ENCODE measurements at places on chromosomes 11 and 22. TPM values are rescaled to one million over a fixed set of nuclear protein-coding genes. Genes with fewer than 3 reads are reported as not detected.

MUC2 gene
- total RNA-seq = 0.30 TPM

ZNF214 gene
- total RNA-seq = not detected

- DNase-seq = no peak
Observed at GRCh38 chr11:75655605-75656004, 13.2 kb downstream of the MAP6 start.

TMPRSS4 gene
- 0.08 TPM for total RNA-seq

- DNase-seq = no peak
Observed at GRCh38 chr11:69598147-69598546, 42.8 kb upstream of the CCND1 start.

GRCh38 chr22:36160499-36160942, at the start of gene APOL3:
Gene APOL3, minus strand, starts transcription at chr22:36160755. Its CDS starts 11,700 bp downstream, at chr22:36149055.
- DNase-seq = no peak

DNA sequence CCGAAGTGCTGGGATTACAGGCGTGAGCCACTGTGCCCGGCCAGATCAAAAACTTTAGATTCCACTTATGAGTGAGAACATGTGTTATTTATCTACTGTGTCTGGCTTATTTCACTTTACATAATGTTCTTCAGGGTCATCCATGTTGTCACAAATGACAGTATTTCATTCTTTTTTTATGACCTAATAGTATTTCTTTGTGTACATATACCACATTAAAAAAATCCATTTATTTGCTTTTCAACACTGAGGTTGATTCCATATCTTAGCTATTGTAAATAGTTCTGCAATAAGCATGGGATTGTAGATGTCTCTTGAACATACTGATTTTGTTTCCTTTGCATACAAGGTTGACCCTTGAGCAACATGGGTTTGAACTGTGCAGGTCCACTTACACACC, 13.2 kb upstream of the SCGB1D1 start:
- DNase-seq = no peak

DNA sequence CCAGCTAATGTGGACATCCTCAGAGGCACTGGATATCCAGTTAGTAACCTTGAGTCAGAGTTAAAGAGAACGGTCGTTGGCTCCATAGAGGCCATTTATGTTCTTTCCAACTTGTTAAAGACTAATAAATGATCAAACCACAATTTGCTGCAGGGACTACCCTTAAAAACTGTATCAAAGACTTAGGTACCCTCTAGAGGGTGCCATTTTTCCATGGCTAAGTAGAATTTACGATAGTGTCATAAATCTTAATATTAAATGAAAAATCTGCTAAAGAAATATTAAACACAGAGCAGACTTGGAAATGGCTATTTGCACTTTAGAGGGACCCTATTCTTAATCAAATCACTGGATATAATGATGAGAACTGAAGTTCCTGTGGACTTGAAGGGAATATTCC, 685.2 kb upstream of the CHORDC1 start:
- no peak for DNase-seq

PANX3 gene
- total RNA-seq = not detected

DNA sequence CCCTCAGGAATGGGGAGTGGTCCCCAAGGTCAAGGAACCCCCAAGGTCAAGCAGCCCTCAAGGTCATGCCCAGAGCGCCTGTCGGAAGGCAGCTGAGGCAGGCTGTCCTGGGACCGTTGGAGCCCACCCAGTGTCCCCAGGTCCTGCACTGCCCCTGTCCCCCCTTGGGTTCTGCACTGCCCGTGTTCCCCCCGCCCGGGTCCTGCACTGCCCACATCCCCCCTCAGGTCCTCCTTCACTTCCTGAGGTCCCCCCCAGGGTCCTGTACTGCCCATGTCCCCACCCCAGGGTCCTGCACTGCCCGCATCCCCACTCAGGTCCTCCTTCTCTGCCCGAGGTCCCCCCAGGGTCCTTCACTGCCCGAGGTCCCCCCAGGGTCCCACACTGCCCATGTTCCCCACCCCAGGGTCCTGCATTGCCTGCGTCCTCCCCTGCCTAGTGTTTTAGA, 1073.0 kb downstream of the BRD1 start:
- no peak for DNase-seq

GRCh38 chr11:65338676-65339075, 5.0 kb downstream of the DPF2 start:
- no peak for DNase-seq

Measured in activated T-cell treated with anti-CD3 and anti-CD28 coated beads, Interleukin-2, amount 50 U/mL, for 4 hours (primary cell).